ENCODE measurements at places on chromosomes 5 and 9.

GRCh38 chr5:81646469-81646995 is 104.4 kb downstream of the SSBP2 start:
- no peak for DNase-seq

- no peak for DNase-seq
Measured at GRCh38 chr9:130587921-130588320, 8.5 kb downstream of the FUBP3 start.

- no peak for DNase-seq
Measured at GRCh38 chr5:108919591-108920326, 172.1 kb downstream of the FER start.

- no peak for DNase-seq
Measured at GRCh38 chr5:56705217-56705616, 110.1 kb upstream of the MAP3K1 start.

DNA sequence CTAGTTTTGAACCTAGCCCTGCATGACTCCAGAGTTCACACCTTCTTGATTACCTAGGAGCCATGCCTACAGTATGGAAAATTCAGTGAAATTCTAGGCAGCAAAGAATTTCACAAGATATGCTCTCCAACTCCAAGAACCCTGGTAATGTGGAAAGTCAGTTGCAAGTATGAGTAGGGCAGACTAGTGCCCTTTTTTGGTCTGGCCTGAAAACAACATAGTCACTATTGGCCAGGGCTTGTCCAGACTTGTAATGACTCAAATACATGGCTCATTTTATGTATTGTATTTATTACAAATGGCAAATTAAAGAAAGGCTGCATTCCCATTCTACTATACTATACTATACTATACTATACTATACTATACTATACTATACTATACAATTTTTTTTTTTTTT is 160.4 kb downstream of the ESM1 start:
- DNase-seq, result no peak

DNA sequence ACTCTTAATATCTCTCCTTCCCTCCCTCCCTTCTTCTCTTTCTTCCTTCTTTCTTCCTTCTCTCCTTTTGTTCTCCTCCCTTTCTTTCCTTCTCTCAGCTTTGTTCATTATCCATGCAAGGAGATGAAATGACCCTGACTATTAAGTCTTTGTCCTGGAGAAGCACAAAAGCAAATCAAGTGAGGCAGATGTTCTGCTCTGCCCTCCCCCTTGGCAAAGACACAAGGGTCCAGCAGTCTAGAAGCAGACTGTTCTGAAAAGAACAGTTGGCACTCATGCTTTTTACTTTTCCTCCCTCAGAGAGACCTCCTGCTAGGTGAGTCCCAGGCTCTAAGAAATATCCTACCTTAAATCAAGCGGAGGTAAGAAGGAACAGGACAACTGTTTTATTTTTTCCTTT is 1067.6 kb upstream of the DMAC1 start:
- DNase-seq, result no peak

GRCh38 chr9:79023134-79023580 is 548.6 kb upstream of the TLE4 start:
- DNase-seq, result no peak

DNA sequence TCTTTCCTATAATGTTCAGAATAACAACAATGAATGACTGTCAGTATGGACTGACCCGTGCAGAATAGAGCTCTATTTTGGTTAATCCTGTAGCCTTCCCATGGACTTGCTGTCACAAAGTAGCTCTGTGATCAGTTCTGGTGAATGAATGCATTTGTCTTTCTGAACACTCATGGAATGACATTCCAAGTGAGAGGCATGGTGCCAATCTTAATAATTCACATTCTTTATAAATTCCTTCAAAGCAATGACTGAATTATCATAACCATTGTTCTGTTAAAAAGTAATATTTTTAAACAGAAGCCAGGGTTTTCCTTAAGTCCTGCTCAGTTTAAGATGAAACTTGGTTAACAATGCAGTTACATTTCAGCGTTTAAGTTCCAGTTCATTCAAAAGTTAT is 360.5 kb downstream of the ICE1 start:
- no peak for DNase-seq

DNA sequence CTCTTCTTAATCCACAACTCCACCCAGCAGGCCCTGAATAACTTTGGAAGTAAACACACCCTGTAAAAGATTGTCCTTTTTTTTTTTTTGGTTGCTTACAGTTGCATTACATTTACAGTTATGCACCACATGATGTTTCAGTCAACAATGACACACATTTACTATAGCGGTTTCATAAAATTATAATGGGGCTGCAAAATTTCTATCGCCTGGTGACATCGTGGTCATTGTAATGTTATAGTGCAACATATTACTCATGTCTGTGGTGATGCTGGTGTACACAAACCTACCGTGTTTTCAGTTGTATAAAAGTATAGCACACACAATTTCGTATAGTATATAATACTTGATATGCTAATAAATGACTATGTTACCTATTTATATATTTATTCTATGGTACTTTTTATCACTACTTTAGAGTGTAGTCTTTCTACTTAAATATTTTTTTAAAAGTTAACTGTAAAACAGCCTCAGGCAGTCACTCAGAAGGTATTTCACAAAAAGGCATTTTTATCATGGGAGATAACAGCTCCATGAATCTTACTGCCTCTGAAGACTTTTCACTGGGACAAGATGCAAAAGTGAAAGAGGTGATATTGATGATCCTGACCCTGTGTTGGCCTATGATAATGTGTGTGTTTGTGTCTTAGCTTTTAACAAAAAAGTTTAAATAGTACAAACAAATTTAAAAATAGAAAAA is 695.4 kb upstream of the CDH18 start:
- DNase-seq, result no peak

- no peak for DNase-seq
Measured at GRCh38 chr5:169696621-169697510, 59.8 kb downstream of the DOCK2 start.

DNA sequence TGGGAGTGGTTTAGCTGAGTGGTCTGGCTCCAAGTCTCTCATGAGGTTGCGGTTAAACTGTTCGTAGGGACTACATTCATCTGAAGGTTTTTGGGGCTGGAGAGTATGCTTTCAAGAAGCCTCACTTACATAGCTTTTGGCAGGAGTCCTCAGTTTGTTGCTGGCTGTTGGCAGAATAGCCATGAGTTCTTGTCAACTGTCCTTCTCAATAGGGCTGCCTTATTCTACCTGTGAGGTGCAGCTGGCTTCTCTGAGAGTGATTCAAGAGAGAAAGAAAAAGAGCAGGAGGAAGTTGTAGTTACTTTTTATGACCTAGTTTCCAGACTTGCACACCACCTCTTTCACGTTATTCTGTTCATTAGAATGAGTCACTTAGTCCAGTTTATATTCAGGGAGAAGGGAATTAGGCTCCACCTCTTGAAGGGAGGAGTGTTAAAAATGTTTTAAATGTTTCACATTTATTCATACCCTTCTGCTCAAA is 33.2 kb downstream of the YTHDC2 start:
- no peak for DNase-seq

Measured in activated naive CD8-positive, alpha-beta T cell treated with anti-CD3 and anti-CD28 coated beads, Interleukin-2, amount 50 U/mL, for 24 hours (primary cell).